Activated effector memory CD4-positive, alpha-beta T cell treated with anti-CD3 and anti-CD28 coated beads, Interleukin-2, amount 50 U/mL, for 16 hours (primary cell): ENCODE measurements at places on chromosomes 5 and 9.

DNA sequence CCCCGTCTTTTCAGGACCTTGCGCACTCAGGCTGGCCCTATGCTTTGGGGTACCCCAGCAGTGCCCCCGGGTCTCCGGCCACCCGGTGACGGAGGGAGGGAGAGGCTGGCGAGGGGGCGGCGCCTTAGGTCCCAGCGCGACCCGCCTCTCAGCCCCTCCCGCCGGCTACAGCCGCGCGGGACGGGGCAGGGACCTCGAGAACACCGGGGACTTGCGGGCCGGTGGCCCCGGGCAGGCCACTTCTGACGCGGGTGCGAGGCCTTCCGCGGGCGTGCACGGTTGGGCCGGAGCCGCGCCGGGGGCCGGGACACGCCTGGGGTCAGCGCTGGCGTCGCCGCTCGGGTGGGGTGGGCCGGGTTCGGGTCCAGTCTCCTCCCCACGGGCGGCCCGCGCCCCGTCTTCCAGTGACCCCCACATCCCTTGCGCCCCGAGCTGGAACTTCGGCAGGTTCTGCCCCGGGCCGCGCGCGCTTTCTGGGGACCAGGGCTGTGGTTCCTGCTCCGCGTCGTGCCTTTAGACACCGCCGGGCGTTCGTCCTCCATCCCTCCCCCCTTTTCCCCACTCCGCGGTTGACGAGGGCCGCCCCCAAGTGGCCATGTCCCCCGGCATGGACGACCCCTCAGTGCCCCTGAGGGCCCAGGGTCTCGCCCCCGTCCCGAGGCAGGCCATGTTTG lies 3.8 kb upstream of the SQSTM1 start:
- DNase-seq, result no peak

- no peak for DNase-seq
Observed at GRCh38 chr5:168048486-168048885, 243.0 kb upstream of the WWC1 start.

DNA sequence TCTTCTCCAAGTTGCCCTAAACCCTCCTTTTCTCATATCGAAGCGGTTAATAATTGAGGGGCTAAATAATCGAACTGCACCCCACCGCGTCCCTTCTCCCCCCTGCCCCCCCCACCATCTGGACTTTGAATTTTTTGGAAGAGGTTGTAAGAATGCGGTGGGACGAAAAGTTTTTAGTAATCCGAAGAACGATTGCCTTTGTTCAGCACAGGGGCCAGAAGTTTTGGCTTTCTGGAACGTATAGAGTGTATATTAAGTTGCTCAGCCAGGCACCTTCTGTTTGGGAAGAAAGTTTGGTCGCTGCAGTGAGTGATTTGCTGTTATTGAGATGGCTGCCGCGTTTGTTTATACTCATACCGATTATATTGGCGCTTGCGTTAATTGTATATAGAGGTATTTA lies 518 bp downstream of the ERBIN start:
- peak; percentile 65 for DNase-seq

- DNase-seq, result no peak
Observed at GRCh38 chr5:148014276-148014675, 49.5 kb upstream of the SPINK5 start.

GRCh38 chr9:134776080-134776796 lies 104.4 kb upstream of the FCN2 start:
- DNase-seq, result no peak

- DNase-seq, result peak; percentile 80
Observed at GRCh38 chr9:120915854-120916470, 10.6 kb downstream of the TRAF1 start.

- no peak for DNase-seq
Observed at GRCh38 chr5:156920861-156921431, 42.1 kb downstream of the TIMD4 start.

DNA sequence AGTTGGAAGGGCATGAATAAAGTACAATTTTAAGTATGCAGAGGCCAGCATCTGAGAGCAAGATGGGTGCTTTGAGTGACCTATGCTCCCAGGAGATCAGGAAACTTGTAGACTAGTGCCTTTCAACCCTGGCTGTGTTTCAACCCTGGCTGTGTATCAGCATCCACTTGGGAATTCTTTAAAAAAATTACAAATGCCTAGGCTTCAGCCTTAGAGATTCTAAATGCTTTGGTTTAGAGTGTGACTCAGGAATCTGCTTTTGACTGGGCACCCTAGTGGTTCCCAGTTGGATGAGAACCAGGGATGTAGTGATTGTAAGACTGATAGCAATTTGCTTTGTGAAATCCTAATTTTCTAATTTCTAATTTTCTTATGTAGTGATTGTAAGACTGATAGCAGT lies 65.6 kb downstream of the RALGPS1 start:
- no peak for DNase-seq

- DNase-seq, result no peak
Observed at GRCh38 chr9:120545701-120546550, 34.0 kb downstream of the CDK5RAP2 start.

- no peak for DNase-seq
Observed at GRCh38 chr5:136992796-136993489, 506.2 kb downstream of the SPOCK1 start.

DNA sequence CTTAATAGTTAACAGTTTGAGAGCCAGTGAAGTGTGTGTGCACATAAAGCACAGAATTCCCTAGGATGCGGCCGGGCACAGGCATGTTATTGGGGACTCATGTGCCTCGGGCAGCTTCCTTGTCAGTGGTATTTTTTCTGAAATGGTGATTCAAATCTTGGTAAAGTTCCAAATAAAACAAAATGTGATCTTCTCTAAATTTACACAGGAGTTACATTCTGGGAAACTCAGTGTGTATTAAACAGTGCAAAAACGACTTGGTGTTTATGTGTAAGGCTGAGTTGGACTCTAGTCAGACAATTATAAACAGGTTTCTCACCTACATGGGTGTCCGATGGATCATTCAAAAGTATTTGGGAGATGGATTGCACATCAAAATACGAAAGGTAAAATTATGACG lies 48.9 kb downstream of the BOD1 start:
- DNase-seq, result no peak

DNA sequence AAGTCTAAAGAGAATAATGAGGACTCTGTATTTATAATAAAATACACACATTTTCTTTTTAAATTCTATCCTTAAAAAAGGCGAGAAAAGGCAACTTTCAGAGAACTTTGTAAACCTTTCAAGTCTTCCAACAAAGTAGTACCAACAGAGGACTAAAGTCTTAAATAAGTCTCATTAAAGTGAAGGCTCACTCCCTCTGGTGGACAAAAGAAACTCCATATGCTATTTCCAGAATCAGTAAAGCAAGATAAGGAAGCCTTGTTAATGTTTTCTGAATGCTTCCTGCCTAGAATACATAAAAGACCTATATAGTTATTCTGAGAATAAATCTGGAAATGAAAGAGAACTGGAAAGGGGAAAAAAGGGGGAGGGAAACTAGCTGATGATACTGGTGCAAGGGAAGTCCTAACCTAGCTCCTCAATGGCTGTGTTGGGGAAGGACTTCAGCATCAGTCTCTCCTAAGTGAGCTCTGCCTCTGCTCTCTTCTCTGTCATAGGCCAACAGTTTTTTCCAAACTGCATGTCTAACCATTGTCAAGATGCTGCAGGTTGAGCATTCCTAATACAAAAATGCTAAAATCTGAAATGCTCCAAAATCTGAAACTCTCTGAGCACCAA lies 7.2 kb downstream of the HMGCS1 start:
- no peak for DNase-seq

DNA sequence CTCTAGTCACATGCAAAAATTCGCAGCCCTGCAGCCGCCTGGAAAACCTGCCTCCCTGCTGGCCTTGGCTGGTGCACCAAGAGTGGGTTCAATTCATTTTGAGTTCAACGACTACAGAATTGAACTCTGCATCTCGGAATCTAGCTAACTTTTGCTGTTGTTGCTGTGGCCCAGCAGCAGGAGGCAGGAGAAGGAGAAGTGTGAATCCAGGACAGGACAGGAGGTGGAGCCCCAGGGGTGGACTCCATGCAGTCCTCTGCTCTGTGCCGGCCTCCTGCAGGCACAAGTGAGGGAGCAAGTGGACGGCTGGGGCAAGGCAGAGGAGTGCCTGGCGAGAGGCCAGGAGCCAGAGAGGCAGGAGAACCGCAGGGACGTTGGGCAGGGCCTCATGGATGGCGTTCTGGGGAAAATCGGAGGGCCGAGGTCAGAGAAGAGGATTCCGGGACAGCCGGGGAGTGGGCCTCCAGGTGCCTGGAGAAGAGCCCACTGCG lies 214.2 kb downstream of the FANCC start:
- no peak for DNase-seq

GRCh38 chr9:108549184-108549583 lies 306.6 kb downstream of the ACTL7B start:
- DNase-seq, result no peak

DNA sequence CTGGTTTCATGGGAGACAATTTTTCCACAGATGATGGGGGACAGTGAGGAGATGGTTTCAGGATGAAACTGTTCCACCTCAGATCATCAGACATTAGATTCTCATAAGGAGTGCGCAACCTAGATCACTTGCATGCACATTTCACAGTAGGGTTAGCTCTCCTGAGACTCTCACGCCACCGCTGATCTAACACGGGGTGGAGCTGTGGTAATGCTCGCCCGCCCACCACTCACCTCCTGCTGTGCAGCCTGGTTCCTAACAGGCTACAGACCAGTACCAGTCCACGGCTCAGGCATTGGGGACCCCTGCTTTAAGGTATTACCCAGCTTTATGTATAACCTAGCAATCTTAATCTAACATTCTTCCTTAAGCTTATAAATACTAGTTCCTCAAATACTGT lies 35.6 kb downstream of the TTC39B start:
- DNase-seq, result no peak

DNA sequence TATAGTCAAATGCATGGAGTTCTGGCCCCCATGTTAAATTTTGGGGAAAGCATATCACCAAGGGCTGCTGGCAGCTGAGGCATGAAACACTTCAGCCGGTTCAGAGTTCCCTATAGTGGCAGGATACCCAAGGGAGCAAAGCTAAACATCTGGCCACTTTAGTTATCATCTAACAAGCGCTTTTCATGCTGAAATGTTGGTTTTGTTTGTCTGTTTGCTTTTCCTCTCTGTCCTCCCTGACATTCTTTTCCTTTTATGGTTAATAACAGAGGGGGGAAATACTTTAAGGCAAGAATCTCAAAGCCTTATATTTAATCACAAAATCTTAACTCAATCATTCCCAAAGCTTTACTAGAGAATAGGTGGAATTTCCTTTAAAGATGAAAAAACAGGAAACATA lies 11.9 kb downstream of the APBA1 start:
- DNase-seq, result no peak

- DNase-seq, result no peak
Observed at GRCh38 chr9:36193023-36193422, 2.3 kb downstream of the CLTA start.

- no peak for DNase-seq
Observed at GRCh38 chr5:129768735-129769134, 20.8 kb downstream of the MINAR2 start.

DNA sequence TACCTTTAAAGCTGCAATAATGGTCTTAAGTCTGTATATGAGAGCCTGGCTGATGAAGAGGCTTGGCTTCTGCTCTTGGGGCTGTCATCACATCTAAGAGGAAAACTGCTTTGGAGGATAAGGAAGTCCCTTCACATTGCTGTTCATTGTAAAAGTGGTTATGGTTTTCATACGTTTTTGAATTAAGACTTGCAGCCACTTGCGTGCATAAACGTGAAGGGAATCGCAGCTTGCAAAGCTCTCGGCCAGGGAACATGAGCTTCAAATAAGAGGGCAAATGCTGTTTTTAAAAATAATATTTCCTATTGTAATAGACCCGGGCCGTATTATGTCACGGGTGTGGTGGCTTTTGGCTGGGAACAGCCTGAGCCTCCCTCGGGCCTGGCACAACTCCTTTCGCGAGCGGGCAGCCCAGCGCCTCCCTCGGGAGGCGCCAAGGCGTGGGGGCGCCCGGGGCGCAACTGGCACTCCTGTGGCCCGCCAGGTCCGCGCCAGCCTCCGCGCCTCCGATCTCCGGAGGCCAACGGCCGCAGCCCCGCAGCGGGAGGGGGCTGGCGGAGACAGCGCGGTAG lies 538 bp upstream of the ARHGEF28 start:
- no peak for DNase-seq

DNA sequence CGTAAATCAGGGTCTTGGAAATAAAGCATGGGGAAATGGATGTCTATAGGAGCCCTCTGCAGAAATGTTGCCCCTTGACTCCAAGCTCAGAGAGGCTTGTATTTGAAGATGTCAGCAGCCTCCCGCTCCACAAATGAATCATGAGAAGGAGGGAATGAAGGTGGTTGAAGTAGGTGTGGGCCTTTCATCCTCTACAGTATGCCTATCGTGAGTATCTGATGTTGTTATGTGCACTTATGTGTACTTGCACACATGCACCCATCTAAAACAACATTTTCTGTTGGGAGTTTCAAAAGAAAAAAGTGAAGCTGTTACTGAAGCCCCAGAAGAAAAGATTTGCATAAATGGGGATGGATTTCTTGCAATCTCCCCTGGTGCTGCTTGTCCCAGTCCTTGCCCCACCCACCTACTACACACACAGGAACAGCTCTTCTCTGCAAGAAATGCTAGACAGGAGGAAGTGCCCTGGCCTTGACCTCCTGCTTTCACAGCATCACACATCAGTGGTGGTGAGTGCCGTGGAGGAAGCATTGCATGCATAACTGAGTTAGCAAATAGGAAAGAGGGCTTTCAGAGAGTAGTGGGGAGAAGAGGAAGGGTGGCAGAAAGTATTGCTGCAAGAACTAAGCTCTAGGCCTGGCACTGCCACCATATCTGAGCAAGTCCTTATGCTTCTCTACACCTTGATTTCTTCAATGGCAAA lies 156.1 kb downstream of the SNX18 start:
- DNase-seq, result peak; percentile 69

- peak; percentile 67 for DNase-seq
Observed at GRCh38 chr5:52693280-52693679, 94.4 kb upstream of the ITGA1 start.

DNA sequence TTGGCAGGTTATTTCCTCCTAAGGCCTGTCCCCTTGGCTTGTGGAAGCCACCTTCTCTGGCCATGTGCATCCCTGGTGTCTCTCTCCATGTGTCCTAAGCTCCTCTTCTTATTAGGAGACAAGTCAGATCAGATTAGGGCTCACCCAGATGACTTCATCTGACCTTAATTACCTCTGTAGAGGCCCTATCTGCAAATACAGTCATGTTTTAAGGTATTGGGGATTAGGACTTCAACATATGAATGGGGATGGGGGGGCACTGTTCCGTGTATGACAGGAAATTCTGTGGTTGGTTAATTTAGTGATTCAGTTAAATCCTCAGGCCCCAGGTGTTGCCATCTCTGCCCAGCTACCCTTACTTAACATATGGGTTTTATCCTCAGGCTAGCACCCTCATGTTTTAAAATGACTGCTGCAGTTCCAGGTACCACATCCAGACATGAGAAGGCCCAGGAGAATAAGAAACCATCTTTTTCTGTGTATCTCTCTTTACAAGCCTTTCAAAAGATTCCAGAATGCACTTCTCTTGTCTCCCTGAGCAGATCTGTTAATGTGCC lies 51.9 kb upstream of the RAI14 start:
- DNase-seq, result no peak

GRCh38 chr9:104091708-104092107 lies 2.4 kb upstream of the SMC2 start:
- no peak for DNase-seq

- DNase-seq, result no peak
Observed at GRCh38 chr9:82130331-82131042, 141.9 kb downstream of the SPATA31D1 start.
